ENCODE measurements at places on chromosomes 5 and 9.

DNA sequence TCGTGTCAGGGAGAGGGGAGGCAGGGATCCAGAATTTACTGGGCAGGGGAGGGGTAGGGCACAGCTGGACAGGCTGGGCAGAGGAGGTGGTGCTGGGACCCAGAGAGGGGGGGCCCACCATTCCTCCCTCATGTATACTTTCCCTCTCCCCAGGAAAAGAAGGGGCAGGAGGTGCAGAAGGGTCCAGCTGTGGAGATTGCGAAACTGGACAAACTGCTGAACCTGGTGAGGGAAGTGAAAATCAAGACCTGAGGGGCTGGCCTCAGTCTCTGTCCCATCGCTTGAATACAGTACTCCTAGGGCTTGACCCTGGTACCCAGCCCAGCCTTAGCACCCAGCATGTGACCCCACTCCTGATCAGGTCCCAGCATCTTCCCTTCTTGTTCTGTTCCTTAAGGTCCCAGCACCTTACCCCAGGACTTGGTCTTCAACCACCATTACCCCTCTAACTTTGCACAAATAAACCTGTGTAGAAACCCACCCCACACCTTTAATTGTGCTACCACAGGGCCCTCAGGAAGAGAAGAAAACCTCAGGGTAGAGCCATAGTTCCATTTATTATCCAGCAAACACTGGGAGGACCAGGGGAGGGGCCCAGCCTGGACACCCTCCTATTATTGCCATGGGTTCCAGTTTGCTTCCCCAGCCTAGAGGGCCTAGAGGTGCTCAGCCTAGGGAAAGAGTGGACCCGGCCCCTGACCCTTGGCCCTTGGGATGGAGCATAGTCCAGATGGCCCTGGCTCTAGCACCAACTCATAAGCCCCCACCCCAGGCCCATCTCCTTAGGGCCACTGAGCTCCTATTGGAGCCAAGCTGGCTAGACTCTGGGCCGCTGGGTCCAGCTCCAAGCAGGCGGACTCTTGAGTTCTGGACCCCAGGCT is 2.0 kb downstream of the ENHO start:
- no peaks in the 10 kb centered on the region for H3K27me3 ChIP-seq
- peaks cover 18% of the 10 kb centered on the region for H3K4me1 ChIP-seq
- no peaks in the 10 kb centered on the region for H3K36me3 ChIP-seq
- H3K27ac ChIP-seq = no peak overlapping the region
- H3K4me3 ChIP-seq = no peak overlapping the region
- no peak for DNase-seq

DNA sequence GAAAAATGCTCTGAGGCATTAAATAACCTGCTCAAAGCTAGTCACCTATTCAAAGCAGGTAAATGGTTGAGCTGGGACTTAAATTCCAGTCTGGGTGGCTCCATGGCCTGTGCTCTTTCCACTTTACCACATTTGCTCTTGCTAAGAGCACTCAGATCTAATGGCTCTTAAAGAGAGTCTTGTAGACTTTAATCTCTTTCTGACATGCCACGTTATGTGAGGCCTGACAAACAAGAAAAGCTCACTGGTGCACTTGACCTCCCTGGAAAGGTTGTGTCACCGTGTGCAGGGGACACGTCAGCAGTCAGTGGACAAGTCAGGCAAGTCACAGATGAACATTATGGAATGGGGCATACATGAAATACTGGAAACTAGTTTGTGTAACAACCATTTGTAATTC is 129.9 kb upstream of the RPS23 start:
- no peak overlapping the region for H3K4me3 ChIP-seq
- no peaks in the 10 kb centered on the region for H3K36me3 ChIP-seq
- no peaks in the 10 kb centered on the region for H3K4me1 ChIP-seq
- no peak overlapping the region for H3K27ac ChIP-seq
- no peak for DNase-seq

DNA sequence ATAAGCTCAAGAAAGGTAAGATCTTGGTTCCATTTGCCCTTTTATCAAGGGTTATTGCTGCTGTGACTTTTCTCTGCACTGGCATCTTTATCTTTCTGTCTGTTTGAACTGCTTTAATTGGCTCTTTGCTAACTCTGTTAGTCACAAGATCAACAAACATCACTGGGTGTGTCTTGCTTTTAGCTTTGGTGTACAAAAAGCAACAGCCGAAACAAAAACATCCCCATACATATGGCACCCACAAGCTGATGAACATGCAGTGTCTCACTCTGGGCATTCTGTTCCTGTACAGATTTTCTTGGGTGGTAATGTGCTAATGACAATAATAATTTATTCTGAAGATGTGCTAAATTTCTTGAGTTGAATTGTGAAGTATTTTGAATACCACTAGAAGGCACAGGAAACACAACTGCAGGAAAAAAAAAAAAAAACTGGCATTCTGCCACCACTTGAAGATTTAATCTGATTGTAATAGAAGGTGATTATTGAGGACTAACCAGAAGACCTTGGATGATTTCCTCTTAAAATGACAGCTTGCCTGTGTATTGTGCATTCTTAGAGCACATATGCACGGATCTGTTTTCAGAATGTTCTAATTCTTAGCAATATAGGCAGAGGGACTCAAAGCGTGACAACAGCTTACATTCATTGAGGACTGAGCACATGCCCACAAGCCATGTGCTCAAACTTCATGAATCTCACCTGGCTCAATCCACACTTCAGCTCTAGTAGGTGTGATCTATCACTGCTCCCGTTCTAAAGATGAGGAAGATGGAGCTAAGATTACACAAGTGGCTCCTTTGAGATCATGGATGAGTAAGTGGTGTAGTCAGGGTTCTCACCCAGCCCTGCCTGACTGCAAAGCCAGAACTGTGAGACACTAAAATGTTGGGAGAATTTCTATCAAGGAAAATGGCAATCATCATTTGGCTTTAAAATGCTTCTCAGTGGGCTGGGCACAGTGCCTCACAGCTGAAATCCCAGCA is 96.4 kb downstream of the EBF1 start:
- H3K27ac ChIP-seq = no peak overlapping the region
- peaks cover 3% of the 10 kb centered on the region for H3K4me1 ChIP-seq
- DNase-seq = no peak
- H3K36me3 ChIP-seq = no peaks in the 10 kb centered on the region
- H3K4me3 ChIP-seq = no peak overlapping the region

DNA sequence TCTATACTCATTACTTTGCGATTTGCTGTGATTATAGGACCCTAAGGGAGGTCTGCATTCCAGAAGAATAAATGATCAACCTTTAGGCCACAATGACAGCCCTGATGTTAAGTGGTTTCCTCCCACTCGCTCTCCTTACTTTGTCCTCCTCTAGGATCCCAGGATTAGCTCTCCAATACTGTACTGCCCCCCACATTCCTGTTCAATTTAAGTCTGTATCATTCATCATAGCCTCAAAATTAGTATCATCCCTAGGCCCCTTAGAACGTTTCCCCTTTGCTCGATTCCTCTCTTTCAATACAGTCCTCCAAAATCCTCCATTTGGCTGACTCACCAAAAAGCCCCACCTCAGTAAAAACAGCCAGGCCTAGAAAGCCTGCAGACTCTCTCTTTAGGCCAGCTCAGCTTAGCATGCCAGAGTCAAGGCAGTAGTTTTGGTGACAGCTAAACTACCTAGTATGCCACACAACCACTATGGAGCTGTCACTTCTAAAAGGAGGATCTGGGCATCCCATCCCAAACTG is 24.4 kb downstream of the RNF145 start:
- H3K36me3 ChIP-seq = peaks cover 29% of the 10 kb centered on the region
- peak overlapping the region; percentile 30 for H3K27ac ChIP-seq
- no peak for DNase-seq
- no peaks in the 10 kb centered on the region for H3K27me3 ChIP-seq

GRCh38 chr9:104682642-104683041 is 11.7 kb upstream of the OR13D1 start:
- H3K27ac ChIP-seq = no peak overlapping the region
- no peaks in the 10 kb centered on the region for H3K4me1 ChIP-seq
- no peaks in the 10 kb centered on the region for H3K27me3 ChIP-seq
- no peaks in the 10 kb centered on the region for H3K36me3 ChIP-seq

- no peak overlapping the region for H3K4me3 ChIP-seq
- H3K27me3 ChIP-seq = no peaks in the 10 kb centered on the region
- no peak overlapping the region for H3K27ac ChIP-seq
- DNase-seq = no peak
- no peaks in the 10 kb centered on the region for H3K36me3 ChIP-seq
These were observed 25.4 kb upstream of the MYOT start for GRCh38 chr5:137842296-137842695.

GRCh38 chr5:52870448-52870847 is 82.7 kb downstream of the ITGA1 start:
- no peak for DNase-seq
- no peaks in the 10 kb centered on the region for H3K4me1 ChIP-seq
- no peaks in the 10 kb centered on the region for H3K27me3 ChIP-seq
- no peak overlapping the region for H3K4me3 ChIP-seq

DNA sequence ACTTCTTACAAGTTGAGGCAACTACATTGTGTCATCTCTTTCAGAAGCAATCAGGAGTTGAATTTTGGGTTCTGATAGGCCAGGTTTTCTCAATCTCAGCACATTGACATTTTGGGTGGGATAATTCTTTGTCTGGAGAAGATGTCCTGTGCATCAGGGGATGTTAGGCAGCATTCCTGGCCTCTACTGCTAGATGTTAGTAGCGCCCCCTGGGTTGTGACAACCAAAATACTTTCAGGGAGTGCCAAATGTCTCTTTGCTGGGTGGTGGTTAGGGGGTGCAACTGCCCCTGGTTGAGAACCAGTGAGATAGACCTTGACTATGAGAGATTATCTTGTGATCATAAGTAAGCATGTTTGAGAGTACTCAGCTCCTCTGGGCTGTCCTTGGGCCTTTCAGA is 164.3 kb upstream of the KLF9 start:
- no peaks in the 10 kb centered on the region for H3K4me1 ChIP-seq
- no peaks in the 10 kb centered on the region for H3K27me3 ChIP-seq
- no peaks in the 10 kb centered on the region for H3K36me3 ChIP-seq
- DNase-seq = no peak

DNA sequence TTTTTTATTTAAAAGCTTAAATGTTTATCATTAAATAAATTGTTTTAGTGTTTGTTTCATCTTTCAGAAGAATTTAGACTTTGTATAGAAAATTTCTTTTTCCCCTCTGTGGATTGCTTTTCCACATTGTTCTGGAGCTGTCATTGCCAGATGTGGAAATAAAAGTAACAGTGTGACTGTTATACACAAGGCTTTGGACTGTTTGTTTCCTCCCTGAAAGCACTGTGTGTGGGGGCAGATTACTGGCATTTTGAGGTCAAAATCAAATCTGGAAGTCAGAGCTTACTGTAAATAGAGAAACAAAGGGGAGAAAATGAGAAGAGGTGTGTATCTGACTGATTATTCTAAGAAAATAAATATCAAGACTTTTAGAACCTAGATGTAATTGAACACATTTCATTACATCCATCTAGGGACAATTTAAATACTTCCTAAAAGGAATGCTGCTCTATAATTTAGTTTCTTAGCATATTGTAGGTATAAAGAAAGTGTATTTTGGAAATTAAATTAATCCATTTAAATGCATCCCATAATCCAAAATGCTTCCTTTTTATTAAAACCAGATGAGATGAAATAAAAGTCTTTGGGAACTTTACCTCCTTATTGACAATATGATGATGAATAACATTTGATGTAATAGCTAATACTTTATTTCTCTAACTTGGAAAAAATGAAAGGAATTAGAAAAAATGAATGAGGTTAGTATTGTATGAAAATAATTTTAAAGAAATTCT is 51.9 kb downstream of the ERCC6L2 start:
- no peak overlapping the region for H3K4me3 ChIP-seq
- H3K27ac ChIP-seq = peak overlapping the region; percentile 34
- H3K36me3 ChIP-seq = peaks cover 82% of the 10 kb centered on the region
- no peak for DNase-seq

DNA sequence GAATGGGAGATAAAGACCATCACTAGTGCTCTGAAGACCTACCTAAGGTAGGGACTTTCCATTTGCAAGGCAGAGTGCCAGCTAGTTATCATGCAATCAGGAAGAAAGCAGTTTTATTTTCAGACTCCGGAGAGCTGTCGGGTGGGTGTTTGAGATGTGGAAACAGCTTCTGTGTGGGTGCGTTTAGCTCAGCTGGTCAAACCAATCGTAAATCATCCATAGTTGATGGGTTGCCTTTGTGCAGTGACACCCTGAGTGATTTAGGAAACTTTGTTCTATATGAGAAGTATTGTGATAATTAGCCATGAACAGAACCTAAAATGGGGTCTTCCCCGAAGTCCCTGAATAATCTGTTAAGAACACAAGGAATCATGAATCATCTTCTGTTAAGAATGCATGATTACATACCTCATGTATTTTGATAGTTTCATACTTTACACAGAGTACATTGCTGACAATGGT is 284.3 kb downstream of the ARHGAP26 start:
- peaks cover 47% of the 10 kb centered on the region for H3K36me3 ChIP-seq
- H3K27me3 ChIP-seq = no peaks in the 10 kb centered on the region
- H3K4me1 ChIP-seq = peaks cover 44% of the 10 kb centered on the region
- H3K27ac ChIP-seq = no peak overlapping the region

DNA sequence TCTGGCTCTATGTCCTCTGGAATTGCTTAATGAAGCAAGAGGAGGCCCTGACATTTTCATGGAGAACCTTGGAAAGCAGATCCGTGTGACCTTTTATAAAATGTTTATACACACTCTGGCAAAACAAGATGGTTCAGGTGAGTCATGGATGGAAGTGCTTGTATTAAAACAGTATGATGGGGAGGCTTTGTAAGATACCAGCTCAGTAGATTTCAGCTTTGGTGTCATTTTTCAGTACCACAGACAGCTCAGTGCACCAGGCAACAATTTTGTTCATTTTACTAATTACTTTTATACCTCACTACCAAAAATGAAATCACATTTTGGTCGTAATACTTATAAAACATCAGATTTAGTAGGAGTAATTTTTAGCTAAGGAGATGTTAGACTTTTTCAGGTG is 5.2 kb downstream of the KCNN2 start:
- H3K27me3 ChIP-seq = peaks cover 22% of the 10 kb centered on the region
- no peak overlapping the region for H3K27ac ChIP-seq
- H3K4me3 ChIP-seq = no peak overlapping the region
- no peaks in the 10 kb centered on the region for H3K36me3 ChIP-seq
- DNase-seq = no peak
- no peaks in the 10 kb centered on the region for H3K4me1 ChIP-seq

DNA sequence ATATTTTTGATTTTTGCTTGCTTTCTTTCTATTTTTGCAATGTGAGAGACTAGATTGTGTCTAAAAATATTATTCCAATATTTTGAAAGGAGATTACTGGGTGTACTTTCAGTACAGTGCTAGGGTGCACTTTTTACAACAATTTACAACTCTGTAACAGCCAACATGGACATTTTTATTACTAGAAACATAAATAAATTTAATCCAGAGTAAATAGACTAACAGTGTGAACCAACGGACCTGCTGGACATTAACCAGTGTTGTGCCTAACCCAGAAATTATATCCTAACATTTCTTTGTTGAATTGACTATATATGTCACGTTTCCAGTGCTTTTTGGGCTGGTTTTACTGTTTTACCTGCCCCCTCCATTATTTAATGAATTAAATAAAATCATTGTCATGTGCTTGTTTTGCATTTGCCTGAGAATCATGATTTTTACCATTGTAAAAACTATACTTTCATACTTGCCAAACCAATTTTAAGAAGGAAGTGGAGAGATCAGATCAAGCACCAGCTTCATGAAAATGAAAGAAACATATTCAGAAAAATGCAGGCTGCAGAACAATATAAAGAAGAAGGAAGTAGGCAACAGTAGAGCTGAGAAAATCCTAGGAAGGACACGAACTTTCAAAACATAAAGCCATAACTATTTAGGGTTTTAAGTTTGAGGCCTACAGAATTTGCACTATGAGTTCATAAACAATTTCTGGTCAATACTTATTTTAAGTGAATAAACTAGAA is 400.8 kb upstream of the PIK3R1 start:
- H3K36me3 ChIP-seq = no peaks in the 10 kb centered on the region
- no peak overlapping the region for H3K27ac ChIP-seq
- H3K27me3 ChIP-seq = no peaks in the 10 kb centered on the region
- no peak overlapping the region for H3K4me3 ChIP-seq

Measured in SK-N-SH (cell line).